Stimulated activated CD4-positive, alpha-beta T cell treated with anti-CD3 and anti-CD28 coated beads, TNF-alpha, amount 100 ng/mL, for 1 hour (primary cell): ENCODE measurements at places on chromosomes 2 and 18.

DNA sequence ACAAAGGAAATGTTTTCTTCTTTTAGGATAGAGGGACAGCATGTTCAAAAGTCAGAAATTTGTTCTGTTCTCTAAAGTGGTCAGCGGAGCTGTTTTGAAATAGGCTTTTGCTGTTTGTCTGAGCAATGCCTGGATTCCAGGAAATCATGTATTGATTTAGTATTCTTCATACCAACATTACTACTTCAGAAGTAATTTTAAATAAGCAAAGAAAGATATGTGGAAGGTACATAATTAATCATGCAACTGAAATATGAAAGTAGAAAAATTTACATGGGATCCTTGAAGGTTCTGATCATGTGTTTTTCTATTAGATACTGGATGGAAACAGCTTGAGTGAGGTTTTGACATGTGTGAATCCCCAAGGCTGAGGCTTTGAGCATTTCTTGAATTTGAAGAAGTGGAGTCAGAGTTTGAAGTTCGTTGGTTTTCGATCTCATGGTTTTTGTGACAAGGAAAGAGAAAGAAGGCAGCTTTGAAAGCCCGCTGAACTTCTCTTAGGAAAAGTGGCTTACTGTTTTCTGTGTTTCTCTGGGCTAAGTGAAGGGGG lies 220.0 kb downstream of the LDLRAD4 start:
- no peak for DNase-seq

- DNase-seq: no peak
These were observed 10.3 kb downstream of the EPHA4 start for GRCh38 chr2:221561770-221562169.

GRCh38 chr2:61978522-61978921 lies 73.0 kb downstream of the COMMD1 start:
- no peak for DNase-seq

DNA sequence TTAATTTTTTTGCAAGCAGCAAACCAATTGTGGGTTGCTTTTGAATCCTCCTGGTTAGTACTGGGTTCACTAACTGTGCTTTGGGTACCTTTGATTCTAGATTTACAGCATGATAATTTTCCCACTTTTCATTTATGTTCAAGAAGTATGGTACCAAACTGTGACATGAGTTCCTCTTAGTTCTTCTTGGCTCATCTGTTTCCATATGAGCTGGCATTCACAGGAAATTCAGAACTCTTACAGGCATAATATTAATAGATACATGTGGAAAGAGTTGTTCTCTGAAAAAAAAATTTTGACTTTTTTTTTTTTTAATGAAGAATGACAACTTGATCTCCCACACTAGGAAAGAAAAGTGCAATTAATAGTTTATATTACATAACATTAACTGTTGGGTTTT lies 59.4 kb downstream of the FMNL2 start:
- DNase-seq: no peak

DNA sequence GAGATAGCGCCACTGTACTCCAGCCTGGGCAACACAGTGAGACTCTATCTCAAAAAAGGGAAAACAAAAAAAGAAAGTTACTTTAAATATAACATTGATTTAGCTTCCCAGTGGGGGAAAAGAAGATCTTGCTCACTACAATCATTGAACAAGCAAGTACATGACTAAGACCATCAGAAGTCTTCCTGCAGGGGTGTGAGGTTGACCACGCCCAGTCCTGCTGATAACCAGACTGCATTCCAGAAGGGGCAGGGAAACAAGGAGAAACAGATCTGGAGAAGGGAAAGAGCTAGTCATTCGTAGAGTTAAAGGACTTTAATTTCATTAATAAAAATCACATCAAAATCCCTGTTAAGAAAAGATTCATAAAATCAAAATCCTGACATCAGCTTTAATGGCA lies 77.5 kb downstream of the EPHA4 start:
- no peak for DNase-seq
